ENCODE measurements at places on chromosomes 3 and 15.

GRCh38 chr3:50154840-50155490 is at the start of gene SEMA3F:
Gene SEMA3F, plus strand, starts transcription at chr3:50155324. Its CDS starts 4,299 bp downstream, at chr3:50159623.
- peak; percentile 72 for DNase-seq

DNA sequence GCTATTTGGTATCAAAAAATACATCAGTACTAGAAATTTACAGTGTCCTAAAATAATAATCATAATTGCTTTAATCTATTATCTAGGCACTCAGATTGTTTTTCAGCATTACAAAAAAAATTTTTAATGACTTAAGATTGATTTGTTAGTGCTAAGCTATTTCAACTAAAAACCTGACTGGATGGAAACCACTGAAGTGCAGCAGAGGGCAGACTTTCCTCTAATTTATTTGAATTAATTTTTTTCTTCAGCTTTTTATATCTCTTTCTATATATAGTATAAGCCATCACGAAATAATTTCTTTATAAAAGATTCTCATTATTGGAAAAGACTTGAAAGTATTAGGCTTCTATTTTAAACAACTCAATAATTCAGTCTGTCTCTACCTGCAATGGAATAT is 131.4 kb downstream of the IQCH start:
- DNase-seq, result no peak

GRCh38 chr15:63896336-63897115 is 62.8 kb upstream of the HERC1 start:
- no peak for DNase-seq

DNA sequence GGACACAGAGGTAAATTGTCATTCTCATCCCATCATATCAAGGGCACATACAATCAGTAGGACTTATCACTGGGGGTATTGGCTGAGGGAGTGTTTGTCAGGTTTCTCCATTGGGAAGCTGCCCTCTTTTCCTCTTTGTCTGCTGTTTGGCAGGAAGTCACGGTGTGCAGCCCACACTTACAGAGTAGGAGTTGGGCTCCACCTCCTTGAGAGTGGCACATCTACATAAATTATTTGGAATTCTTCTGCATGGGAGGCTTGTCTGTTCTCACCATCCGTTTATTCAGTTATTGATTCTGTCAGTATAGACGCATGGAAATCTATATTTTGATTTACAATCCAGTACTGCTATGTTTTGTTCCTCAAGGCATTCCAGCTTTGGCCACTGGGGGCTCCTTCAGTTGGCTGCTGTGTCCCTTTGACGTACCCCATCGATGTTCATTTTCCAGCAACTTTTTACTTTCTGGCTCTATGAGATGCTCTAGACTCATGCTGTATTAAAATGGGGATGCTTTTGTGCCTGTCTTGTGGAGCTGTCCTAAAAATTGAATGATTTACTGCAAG is 200.3 kb downstream of the SLCO3A1 start:
- DNase-seq, result no peak

DNA sequence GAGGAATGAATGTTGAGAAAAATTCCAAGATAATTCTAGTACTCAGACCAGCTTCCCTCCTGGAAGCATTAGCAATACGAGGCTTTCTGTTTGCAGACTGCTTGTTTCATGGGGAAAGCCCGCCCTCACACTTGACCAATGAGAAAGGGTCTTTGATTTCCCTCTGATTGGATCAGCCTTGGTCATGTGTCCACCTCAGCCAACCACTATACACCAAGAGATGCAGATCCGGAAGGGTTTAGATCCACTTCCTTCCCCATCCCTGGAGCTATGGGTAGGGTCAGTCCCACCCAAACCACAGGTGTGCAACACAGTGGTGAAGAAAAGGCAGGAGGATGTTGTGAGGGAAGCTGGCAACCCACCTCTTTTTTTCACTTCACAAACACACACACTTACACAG is 154.7 kb downstream of the SV2B start:
- DNase-seq, result no peak

DNA sequence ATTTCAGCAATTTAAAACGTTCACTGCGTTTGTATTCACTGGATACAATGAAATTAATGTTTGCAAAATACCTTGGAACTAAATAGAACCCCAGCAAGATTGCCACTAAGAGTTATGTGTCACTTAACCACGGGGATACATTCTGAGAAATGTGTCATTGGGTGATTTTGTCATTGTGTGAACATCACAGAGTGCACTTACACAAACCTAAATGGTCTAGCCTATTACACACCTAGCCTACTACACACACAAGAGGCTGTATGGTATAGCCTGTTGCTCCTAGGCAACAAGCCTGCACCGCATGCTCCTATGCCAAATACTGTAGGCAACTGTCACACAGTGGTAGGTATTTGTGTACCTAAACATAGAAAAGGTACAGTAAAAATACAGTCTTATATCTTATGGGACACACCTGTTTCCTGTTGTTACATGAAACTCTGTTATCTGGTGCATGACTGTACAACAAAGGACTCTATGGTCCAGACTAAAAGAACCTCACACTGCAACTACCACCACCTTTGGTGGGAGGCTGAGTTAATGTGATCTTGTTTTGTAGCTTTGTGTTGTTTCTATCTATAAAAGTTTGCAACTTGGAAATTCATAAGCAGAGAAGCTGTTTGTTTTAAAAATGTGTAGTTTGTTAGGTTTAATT is 92.2 kb upstream of the NTRK3 start:
- DNase-seq, result no peak

DNA sequence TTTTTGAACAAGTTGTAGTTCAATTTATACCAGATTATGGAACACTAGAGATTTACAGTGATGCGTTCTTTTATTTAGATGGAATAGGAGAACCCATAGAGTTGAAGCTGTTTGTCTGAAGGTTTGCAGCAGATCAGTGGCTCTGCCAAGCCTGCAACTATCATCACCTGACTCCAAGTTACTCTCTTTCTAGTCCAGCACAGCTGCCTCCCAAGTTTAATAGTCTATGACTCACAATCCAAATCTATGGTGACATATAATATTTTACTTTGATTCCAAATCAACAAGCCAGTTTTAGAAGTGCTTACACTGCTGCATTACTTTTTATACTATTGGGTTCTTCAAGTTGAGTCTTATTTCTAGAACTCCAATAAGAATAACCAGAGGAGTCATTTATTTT is 400.4 kb downstream of the LPP start:
- DNase-seq, result no peak

DNA sequence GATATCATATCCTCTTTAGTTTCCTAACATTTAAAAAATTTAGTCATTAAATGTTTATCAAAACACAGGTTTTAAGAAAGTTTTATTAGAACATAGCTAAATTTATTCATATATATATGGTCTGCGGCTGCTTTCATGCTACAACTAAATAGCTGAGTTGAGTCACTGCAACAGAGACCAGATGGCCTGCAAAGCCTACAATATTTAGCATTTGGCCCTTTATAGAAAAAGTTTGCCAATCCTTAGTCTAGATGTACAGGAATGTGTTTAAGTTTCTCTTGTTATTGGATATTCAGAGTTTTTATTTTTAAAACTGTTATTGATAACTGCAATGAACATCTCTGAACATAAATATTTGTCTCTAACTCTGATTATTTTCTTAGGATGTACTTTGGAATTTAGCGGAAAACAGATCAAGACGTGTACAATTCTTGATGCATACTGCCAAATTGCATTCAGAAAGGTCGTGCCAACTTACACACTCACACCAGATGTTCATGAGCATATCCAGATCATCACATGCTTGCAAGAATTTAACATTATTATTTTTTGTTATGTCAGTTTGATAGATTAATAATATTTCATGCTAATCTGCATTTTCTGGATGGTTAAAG is 157.9 kb downstream of the STAC start:
- DNase-seq, result no peak

DNA sequence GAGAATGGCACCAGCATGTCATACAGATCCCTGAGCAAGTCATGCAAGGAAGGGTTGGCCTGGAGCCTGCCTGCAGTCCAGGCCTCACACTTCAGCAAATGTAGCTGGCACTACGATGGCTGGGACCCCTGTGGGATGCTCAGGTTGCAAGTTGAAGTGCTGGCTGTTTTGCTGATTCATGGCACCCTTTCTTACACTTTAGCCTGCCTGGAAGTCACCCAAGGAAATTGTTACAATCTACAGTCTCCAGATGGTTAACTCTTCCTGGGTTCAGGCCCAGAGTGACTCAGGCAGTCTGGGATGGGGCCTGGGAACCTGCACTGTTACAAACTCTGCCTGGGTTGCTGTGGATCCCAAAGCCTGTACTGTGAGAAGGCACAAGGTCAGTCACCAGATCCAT is 91.0 kb upstream of the SLC6A11 start:
- DNase-seq, result no peak

DNA sequence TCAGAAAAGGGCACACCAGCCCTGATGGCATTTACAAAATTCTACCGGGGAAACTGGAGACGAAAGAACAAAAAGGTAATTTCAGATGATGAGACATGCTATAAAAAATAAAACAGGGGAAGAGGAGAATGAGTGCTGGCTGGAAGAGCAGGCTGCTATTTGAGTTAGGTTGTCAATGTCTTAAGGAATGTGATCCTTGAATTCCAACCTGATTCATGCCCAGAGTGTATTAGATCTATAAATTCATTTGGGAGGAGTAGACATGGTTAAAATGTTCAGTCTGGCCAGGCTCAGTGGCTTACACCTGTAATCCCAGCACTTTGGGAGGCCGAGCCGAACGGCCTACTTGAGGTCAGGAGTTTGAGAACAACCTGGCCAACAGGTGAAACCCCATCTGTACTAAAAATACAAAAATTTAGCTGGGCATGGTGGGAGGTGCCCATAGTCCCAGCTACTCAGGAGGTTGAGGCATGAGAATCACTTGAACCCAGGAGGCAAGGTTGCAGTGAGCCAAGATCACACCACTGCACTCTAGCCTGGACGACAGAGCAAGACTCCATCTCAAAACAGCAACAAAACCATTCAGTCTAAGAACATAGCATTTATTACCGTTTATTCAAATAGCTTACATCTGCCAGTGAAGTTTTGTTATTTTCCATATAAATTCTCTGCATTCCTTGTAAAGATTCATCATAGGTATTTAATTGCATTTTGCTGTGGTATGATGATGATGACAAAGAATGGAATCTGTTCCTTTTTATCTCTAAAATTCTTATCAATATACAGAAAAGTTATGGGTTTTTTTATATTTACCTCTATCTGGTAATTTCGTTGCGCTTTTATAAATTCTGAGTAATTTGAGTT is 126.7 kb upstream of the NR2E3 start:
- DNase-seq, result no peak

DNA sequence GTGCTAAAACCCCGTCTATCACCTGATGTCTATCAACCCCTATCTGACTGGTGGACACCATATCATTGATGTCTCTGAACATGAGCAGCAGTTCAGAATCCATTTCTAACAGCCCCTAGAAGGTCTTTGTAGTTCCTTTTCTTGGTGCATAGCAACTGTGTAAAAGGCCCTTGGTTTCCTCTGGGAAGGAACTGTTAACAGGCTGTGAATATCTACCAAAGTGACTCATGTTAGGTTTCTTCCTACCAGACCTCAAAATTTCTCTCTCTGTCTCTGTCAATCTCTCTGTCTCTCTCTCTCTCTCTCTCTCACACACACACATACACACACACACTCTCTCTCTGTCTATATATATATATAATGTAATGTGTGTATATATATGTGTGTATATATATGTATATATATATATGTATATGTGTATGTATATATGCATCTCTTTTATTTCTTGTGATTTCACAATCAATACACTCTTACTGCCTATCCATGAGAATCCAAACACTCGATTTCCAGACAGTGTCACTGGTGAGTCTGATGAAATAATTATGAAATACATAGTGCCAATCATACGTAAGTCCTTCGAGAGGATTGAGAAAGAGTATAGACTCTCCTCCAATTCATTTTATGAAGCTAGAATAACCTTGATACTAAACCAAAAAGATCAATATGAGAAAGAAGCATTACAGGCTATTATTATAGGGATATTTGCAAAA is 335.9 kb upstream of the SLCO3A1 start:
- DNase-seq, result no peak

- DNase-seq, result no peak
These were observed 7.0 kb downstream of the RHCG start for GRCh38 chr15:89489376-89489775.

GRCh38 chr15:59303633-59304032 is 69.0 kb downstream of the MYO1E start:
- no peak for DNase-seq

GRCh38 chr3:129028866-129029265 is 27.8 kb downstream of the EFCC1 start:
- DNase-seq, result no peak

DNA sequence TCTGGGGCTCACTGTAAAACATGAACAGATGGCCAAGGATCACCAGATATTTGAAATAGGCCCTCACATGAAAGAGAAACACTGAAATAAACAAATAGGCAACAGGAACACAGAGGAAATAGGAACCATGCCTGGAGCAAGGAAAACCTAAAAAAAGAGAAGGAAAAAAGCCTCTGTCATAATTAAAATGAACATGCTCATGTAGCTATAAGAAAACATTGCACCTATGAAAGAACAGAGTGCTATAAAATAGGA is 102.4 kb downstream of the RAB11A start:
- no peak for DNase-seq

DNA sequence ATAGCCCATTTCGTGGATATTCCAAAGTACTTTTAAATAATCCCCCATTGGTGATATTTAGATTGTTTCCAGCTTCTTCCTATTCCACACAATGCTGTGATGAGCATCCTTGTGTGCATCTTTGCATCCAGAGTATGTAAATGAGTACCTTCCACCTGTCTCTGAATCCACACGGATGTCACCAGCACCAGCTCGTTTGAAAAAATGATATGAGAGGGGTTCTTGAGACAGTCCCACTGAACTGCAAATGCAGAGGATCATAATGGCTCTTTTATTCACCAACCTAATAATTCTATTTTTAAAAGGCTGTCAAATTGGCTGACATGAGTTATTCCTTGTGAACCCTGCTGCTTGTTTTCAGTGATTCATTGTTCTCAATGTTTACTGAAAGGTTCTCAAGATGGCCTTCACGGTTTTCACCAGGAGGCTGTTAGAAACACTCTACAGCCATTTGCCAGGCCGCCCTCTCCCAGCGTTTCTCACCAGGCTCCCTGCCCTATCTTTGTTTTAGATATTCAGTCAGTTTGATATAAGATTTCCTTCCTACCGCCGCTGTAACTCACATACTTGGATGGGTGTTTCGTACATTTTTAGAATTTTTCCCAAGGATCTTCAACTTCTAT is 96.7 kb upstream of the PTPRG start:
- DNase-seq, result no peak

GRCh38 chr15:100940767-100941379 is 21.7 kb downstream of the LRRK1 start:
- DNase-seq, result no peak

DNA sequence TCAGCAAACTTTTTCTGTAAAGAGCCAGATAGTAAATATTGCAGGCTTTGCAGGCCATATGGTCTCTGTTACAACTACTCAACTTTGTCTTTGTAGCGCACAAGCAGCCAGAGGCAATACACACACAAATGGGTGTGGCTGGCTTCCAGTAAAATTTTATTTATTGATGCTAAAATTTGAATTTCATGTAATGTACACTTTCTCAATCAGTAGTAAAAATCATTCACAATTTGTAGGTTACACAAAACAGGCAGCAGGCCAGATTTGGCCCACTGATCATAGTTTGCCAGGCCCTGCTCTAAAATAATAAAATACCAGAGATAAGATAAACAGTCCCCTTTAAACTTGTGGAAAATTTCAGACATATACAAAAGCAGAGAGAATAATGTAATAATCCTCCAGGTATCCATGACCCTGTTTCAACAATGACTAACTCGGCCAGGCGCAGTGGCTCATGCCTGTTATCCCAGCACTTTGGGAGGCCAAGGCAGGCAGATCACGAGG is 330.3 kb downstream of the SHQ1 start:
- no peak for DNase-seq
